Activated CD4-positive, alpha-beta T cell treated with anti-CD3 and anti-CD28 coated beads, Interleukin-2, amount 50 U/mL, for 1 hour (primary cell): ENCODE measurements at places on chromosomes 1 and 21.

GRCh38 chr1:236147068-236147467 is 4.7 kb downstream of the GPR137B start:
- no peak for DNase-seq

- no peak for DNase-seq
Measured at GRCh38 chr1:118294875-118295642, 110.0 kb upstream of the SPAG17 start.

- DNase-seq, result no peak
Measured at GRCh38 chr1:26856604-26857469, 6.1 kb upstream of the SFN start.

DNA sequence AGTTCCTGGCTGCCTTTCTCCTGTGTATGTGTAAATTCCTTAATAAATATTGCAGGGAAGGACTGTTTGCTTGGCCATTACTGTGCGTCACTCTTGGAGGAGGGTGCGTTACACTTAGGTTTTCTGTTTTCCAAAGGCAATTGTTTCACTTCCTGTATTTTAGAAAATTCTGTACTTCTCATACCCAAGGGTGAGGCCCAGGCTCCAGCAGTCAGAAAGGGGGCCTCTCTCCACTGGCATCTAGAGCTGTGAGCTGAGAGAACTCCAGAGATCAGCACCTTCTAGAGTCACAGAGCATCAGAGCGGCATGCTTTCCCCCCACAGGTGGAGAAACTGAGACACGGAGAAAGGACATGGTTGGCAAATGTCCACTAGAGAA is 27.0 kb upstream of the ZFP69B start:
- DNase-seq, result no peak

GRCh38 chr1:17059391-17060305 is 5.8 kb upstream of the SDHB start:
- peak; percentile 21 for DNase-seq

- no peak for DNase-seq
Measured at GRCh38 chr1:198901266-198901665, 262.4 kb downstream of the PTPRC start.

DNA sequence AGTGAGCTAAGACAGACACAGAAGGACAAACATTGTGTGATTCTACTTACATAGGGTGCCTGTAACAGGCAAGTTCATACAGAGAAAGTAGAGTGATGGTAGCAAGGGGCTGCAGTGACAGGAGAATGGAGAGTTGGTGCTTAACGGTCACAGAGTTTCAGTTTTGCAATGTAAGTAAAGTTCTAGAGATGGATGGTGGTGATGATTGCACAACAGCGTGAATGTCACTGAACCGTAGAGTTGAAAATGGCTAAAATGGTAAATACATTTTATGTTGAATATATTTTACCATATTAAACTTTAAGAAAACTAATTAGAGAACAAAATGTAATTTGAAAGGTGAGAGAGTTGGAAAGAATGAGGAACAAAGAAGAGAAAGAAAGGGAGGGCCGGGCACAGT is 8.7 kb downstream of the CFAP107 start:
- no peak for DNase-seq

GRCh38 chr1:30043731-30044408 is 679.5 kb downstream of the MATN1 start:
- no peak for DNase-seq

GRCh38 chr1:145999321-146000024 is 3.1 kb upstream of the TXNIP start:
- DNase-seq, result peak; percentile 35

DNA sequence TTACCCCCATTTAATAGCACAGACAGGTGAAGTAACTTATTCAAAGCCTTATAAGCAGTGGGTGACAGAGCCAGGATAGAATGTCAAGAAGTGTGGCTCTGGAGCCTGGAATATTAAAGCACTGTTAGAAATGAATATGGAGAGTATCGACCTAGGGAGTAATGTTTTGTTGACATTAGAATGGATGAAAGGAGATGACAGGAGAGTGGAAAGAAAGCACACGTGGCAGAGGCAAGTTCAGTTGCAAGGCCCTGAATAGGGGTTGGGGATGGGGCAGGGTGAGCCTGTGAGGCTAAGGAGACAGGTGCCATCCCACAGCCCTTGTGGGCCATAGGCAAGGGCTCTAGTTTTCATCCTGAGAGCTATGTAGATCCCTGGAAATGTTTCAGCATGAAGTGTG is 125.5 kb upstream of the PLXNA2 start:
- DNase-seq, result no peak

DNA sequence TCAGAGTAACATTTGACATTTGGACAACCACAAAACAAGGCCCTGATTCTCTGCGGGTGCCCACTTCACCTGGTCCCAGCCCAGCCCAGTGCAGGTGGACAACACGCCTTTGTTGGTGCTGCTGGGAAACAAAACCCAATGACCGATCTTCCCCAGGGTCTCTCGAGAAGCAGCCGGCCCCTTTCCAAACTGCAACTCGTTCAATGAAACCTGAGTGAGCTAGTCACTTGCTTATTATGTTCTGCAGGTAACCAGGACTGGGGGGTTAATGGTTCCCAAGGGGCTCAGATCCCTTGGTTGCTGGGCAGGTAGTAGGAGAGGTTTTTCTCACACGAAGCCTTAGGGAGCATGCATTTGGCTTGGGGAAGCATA is 42.9 kb downstream of the ABCG1 start:
- DNase-seq, result no peak

DNA sequence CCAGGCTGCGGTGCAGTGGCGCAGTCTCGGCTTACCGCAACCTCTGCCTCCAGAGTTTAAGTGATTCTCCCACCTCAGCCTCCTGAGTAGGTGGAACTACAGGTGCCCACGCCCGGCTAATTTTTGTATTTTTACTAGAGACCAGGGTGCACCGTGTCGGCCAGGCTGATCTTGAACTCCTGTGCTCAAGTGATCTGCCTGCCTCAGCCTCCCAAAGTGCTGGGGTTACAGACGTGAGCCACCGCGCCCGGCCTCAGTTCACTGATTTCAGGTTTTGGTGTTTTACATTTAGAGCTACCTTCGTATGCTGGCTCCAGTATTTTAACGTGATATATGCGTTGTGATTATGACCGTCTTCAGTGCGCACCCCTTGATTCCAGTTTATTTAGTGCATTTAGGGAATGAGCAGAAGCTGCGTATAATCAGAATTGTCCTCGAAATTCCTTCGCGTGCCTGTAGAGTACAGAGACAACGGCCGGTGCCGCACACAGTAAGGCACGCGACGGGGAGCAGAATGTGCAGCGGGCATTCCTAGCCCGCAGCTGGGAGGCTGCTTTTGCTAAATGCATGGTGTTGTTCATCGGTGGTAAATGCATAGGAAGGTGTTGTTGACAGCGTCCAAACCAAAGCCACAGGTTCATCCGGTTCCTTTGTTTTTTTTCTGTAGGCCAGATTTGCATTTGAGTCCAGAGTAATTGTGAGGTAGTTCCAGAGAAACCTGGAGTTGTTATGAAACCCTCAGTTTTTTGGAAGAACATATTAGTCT is 48.9 kb upstream of the DIP2A start:
- no peak for DNase-seq

DNA sequence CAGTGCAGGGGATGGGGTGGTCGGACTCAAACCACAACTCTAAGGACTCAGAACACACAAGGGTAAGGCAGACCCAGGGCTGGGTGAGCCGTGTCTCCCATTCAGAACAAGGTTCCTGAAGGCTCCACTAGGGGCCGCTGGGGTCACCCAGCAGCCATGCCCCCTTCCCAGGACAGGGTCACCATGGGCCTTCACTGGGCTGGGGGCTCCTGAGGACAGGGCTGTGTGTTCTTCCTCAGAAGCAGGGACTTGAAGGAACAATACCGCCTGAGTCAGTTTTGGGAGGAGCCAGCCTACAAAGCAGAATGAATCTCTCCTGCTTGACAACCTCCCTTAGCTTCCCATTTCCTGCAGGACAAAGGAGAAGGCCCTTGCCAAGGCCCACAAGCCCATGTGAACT is 15.4 kb downstream of the RIMS3 start:
- DNase-seq, result no peak

- DNase-seq, result no peak
Measured at GRCh38 chr1:54255026-54255702, 55.2 kb downstream of the MRPL37 start.

GRCh38 chr1:10210841-10211804 is 753 bp downstream of the KIF1B start:
- peak; percentile 2 for DNase-seq

DNA sequence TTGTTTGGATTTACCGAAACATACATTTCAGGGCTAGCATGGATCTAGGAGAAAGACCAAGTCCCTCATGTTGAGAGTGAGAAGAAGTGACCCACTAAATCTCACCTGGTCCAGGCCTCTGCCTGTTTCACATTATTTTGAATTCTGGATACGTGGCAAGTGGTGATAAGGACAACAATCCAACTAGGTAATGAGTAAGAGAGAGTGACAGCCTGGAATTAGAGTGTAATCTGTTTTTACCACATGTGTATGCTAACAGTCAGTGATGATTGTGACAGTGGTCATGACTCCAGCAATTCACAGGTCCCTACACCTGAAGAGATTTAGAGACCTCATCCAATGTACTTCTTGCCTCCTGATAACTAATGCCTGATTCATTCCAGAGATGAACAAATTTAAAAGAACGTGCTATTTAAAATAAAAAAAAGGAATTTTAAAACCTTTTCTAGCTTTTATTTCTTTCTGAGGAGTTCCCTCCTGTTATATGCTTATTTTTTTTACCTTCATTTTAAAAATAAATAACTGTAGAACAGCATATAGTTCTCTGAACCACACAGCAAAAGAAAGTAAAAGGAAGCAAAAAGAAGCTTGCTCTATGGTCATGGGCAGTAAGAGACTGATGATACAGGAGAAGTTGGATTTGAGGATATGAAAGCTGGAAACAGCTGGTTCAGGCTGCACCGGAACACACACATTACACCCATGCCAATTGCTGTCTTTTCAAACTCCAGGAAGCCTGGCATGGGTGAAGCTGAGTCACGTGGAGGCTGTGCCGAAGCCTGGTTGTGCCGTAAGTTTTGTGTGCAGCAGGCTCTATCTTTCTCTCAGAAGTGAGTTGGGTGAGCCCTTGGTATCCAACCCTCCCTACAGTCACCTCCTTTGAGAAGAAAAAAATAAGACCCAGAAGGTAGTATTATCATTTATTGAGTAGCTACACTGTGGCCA is 14.7 kb downstream of the C1orf116 start:
- no peak for DNase-seq

- DNase-seq, result no peak
Measured at GRCh38 chr1:209404577-209404976, 178.9 kb upstream of the CAMK1G start.

- no peak for DNase-seq
Measured at GRCh38 chr1:54153535-54154439, 987 bp upstream of the CDCP2 start.

DNA sequence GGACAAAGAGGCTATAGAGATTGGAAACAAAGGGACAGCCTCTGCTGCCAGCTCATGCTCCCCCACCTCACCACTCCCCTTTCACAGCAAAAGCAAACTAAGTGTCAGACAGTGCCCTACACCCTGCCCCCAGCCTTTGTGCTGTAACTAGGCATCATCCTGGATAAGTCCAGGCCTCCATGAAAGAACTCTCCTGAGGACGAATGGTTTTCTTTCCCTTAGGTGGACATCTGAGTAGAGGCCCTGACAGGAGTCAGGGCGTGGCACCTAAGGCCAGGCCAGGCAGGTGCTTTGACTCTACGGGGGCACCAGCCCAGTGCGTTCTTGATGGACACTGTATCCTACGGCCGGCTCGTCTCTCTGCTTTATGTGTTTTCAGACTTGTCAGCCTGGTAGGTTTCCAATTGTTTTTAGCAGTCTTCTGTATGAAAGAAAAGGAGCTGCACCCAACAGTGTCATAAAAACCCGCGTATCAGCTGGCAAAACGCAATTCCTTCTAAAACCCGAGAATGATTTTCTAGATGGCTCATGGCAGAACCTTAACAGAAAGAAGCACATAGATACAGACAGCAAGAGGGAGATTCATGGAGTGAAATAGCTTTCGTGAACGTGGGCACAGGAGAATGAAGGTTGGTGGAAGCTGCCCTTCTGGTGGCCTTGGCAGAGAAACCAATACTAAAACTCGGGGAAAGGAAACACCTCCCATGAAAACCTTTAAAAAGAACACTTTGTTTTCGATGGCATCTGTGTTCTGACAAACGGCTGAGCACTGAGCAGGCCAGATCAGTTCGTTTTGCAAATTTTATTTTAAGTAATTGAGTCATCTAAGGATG is 51.7 kb upstream of the AJAP1 start:
- no peak for DNase-seq

GRCh38 chr1:60488847-60489246 is 415.3 kb upstream of the C1orf87 start:
- DNase-seq, result no peak
